ENCODE measurements at places on chromosomes 3 and 15.

GRCh38 chr3:188431553-188431952 lies 277.6 kb downstream of the LPP start:
- peak; percentile 48 for DNase-seq

GRCh38 chr15:39181940-39182339 lies 398.9 kb upstream of the THBS1 start:
- no peak for DNase-seq

GRCh38 chr15:83230242-83230641 lies 22.6 kb upstream of the HDGFL3 start:
- no peak for DNase-seq

DNA sequence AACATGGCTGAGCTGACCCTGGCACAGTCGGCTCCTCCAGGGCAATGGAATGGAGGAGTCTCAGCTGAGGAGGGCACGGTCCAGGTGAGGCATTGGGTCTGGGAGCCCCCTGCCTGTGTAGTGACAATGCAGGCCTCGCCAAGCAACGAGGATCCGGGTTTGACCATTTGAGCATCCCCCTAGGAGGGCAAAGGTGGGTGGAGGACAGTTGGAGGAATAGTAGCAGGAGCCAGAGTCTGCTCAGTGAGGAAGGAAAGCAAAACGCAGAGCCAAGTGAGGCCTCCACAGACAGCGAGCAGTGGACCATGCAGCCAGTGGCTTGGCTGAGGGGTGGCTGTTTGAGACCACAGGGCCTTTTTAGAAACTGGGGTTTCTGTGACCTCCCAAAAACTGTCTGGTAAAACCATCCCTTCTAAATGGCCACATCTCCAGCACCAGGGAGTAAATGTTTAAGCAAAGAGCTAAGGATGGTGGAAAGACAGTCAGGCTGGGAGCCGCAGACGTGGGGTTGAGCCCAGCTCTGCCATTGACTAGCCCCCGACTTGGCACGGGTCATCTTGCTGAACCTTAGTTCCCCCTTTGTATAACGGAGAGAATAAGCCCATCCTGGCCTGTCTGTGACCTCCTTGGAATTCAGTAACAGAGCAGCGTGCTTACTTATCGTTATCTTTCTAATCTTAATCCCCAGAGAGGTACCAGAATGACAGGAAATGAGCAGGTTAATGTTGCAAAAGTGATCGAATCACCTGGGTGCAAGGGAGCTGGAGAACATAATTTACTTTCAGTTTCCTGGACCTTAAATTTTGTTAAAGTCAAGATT lies 46.8 kb downstream of the CMTM6 start:
- DNase-seq, result no peak

DNA sequence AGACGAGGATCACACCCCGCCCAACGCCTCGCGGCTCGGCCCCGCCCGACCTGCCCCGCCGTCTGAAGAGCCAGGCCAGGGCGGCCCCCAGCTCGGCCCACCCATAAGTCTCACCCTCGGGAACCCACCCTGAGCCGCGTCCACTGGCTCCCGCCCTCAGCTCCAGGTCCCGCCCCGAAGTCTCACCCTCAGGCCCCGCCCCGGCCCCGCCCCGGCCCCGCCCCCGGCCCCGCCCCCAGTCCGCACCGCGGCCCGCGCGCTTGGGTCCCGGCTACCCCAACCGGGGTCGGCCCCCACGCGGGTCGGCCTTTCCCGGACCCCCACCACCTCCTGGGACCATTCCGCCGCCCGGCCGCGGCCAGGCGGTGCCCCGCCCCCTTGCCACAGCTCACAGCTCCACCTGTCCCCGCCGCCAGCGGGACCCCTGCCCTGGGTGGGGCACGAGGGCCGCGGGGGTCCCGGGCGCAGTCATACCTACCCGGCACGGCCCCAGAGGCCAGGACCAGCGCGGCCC lies 489 bp downstream of the CSPG5 start:
- DNase-seq, result peak; percentile 37

- no peak for DNase-seq
Observed at GRCh38 chr3:62151591-62151990, 221.8 kb downstream of the FEZF2 start.

- DNase-seq, result no peak
Observed at GRCh38 chr3:49842843-49843517, 13.4 kb downstream of the TRAIP start.

- DNase-seq, result no peak
Observed at GRCh38 chr15:30924353-30924752, 20.6 kb downstream of the FAN1 start.

DNA sequence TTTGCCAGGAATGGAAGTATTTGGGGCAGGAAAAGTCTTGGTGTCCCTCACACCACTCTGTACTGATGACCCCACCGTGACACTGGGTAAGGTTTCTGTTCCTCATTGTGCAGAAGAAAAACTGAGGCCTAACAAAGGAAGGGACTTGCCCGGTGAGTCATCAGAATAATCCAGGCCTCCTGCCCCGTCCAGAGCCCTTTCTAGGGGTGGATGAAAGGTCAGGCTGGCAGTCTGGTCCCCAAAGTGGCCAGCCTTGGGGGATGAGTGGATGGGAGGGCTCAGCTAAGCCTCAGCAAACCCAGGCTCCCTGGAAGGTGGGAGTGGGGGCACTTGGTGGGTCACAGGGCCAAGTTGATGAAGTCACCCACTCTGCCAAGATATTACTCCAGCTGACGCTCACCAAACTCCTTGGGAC lies 2.3 kb upstream of the DNAH1 start:
- no peak for DNase-seq

DNA sequence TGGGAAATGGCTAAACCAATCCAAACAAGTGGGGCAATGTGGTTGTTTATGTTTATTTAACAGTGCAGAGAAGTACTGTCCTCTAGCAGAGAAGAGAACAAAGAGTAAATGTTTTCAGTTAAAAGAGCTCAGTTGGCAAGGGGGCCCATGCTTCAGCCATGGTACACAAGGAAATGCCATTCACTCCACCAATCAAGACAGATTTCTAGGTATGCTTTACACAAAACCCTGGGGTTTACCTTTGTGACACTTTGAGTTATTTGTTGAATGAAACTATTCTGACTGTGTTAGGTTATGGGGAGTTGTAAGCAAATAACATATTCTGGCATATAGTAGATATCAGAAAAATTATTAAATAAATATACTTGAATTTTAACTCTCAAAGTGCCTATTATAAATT lies 228.5 kb upstream of the MME start:
- DNase-seq, result no peak

DNA sequence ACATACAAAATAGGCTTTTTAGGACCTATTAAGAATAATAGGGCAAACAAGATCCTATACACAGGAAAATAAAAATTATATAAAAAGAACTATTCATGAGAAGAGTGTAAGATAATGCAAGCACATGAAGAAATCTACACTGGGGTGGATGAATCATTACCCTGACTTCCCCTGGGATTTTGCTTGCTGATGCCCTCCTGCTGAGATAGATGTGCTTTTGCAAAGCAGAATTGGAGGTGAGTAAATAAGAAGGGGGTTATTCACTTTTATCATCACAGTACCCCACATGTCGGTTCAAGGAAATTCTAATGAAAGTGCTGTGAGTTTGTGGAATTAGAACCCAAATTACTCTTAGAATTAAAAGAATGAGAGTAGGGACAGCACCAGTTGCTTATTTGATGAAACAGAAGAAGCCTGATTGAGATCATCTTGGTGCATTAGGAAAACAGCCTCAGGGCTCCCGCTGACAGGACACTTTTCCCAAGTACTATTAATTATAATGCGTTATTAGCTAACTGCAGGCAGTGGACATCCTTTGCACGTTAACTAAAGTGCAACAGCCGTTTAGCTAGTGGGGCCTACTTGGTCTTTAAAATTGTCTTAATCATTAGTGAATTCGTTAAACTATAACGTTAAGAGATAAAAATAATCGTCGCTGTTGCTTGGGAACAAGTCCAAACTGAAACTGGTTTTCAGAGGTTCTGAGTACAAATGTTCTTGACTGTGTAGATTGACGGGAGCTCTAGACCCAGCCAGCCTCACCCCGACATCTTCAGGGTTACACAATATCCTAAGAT lies 48.4 kb downstream of the SLC2A2 start:
- no peak for DNase-seq

DNA sequence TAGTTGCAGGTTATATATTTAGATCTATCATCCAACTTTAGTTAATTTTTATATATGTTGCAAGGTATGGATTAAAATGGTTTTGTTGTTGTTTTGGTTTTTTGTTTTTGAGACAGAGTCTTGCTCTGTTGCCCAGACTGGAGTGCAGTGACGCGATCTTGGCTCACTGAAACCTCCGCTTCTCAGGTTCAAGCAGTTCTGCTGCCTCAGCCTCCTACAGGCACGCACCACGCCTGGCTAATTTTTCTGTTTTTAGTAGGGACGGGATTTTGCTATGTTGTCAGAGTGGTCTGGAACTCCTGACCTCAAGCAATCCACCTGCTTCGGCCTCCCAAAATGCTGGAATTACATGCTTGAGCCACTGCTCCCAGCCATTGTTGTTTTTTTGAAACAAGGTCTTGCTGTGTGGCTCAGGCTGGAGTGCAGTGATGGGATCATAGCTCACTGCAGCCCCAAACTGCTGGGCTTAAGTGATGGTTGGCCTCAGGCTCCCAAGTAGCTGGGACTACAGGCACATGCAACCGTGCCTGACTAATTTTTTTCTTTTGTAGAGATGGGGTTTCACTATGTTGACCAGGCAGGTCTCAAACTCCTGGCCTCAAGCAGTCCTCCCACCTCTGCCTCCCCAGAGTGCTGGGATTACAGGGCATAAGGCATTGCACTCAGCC lies 92.0 kb downstream of the ZNF609 start:
- no peak for DNase-seq

- no peak for DNase-seq
Observed at GRCh38 chr3:86929046-86929445, 61.9 kb downstream of the VGLL3 start.

DNA sequence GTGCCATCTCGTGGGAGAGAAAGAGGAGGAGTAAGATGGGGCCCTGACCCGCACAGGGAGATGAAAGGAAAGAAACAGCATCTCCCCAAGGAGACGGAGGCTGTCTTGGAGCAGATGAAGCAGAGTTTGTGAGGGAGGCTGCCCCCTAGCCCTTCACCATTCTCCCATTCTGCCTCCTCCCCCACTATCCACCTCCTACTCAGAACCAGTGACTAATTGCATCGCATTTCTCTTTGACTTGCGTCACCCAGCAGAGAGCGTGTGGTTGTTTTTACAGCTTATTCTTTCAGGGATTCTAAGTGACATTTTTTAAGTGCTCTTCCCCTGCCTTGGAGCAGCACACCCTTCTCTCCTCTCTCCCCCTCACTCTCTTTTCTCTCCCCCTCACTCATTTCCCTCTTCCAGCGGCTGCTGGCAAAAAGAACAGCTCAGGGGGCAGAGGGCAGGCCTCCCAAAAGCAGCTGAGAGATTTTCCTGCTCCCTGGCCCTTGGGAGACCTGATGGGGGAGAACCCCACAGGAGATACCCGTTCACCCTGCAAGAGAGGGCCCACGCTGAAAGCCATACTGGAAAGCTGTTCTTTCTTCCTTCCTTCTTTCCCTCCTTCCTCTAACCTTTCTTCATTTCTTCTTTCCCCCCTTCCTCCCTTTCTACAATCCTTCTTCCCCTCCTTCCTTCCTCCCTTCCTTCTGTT lies 91.8 kb downstream of the MRPL46 start:
- peak; percentile 40 for DNase-seq

GRCh38 chr15:85139391-85139790 lies 157.7 kb downstream of the PDE8A start:
- no peak for DNase-seq

DNA sequence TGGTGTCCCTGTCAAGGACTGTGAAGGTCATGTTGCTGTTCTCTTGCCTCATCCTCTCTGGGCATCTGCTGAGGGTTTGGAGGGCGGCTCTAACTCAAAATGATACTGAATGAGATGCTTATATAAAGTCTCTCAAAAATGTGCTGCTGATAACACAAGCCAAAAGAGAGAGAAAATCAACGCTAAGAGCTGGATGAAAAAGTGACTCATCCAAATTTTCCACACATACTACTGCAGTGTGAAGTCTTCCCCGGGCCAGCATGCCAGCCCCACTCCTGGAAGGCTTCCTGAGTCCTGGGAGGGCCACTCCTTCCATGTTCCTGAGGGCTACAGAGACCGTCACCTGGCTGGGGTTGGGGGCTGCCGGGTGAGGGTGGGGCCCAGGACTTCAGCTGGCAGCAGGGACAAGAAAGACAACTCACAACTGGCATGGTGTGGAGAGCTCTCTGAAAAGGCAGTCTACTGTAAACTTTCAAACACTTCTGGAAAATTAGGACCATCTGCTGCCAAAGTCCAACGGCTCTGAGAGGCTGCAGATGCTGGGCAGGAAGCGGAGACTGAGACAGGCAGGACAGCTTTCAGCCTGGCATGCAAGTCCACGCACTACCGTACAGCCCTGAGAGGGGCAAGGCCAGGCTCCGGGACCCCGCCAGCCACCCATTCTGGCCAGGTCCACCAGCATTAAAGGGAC lies 200.3 kb downstream of the ADAMTS17 start:
- no peak for DNase-seq

- DNase-seq, result no peak
Observed at GRCh38 chr3:100429187-100429716, 27.9 kb downstream of the LNP1 start.

- DNase-seq, result peak; percentile 15
Observed at GRCh38 chr3:38655708-38656300, 6.3 kb upstream of the SCN5A start.

- no peak for DNase-seq
Observed at GRCh38 chr3:97942801-97943546, 29.3 kb downstream of the RIOX2 start.

GRCh38 chr3:3232251-3232650 lies 52.8 kb upstream of the CRBN start:
- no peak for DNase-seq

DNA sequence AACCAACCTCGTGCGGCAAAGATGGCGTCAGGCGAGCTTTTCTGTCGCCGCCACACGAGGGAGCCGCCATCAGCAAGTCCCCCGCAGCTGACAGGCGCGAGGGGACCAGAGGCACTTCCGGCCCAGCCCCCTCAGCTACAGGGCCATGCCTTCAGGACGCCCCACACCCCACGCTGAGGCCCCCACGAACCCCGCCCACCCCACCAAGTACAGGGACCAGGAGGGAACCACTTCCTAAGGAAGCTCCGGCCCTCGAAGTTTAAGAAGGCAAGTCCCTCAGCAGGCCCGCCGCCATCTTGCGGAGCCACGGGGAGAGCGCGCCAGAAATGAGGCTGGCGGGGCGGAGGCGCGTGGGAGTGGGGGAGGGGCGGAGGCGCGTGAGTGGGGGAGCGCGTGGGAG lies 790 bp downstream of the DAZL start:
- DNase-seq, result no peak

GRCh38 chr3:168844894-168845482 lies 749.3 kb upstream of the GOLIM4 start:
- DNase-seq, result no peak
